ENCODE measurements at places on chromosomes 3 and 15. TPM values are rescaled to one million over a fixed set of nuclear protein-coding genes. Genes with fewer than 3 reads are reported as not detected.

The FMN1 gene
- total RNA-seq = 5.8 TPM

The SUSD5 gene
- total RNA-seq = 25.5 TPM

The XRN1 gene
- 52.4 TPM for total RNA-seq

The C3orf80 gene
- not detected for total RNA-seq

DNA sequence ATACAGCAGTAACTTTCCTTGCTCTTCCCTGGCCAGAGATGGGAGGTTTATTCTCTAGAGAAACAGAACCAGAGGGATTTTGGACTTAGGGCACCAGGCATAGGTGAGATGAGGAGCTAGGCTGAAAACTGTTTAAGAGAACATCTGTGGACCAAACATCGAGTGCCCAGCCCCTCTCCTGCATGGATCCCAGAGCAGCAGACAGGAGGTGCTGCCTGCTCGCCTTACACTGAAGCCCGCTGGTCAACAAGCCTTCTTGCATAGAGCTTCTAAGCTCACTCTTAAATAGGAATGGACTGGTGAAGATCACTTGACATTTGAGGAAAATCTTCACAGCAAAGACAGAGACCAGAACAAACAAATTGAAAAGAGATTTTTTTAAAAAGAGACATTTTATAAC lies 41.2 kb downstream of the PARP15 start:
- DNase-seq = no peak

GRCh38 chr3:46293991-46294833 lies 52.0 kb downstream of the CCR3 start:
- no peak for DNase-seq

DNA sequence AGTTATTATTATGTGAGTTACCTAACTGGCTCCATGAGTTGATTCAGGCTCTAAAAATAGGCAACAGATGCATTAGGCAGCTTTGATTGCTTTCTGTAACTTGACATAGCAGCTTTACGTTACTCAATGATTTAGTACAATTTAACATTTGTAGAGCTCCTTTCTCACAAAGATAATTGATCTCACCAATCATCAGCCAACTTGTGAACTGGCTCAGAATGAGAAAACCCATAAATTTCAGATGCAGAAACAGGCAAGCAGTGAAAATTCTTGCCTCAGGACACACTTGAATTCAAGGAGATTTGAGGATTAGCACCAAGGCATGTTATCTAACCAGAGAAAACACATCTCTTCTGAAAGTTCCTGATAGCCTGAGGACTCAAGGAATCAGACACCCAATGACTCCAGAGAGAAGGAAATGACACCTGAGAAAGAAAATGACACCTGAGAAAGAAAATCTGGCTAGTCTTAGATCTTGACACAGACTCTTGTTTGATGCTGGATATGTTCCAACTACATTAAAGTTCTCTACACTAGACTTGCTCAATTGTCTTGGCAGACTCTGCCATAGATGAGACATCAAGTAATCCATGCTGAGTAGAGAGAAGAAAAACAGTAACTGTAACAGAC lies 315.1 kb upstream of the CBLB start:
- DNase-seq = no peak

DNA sequence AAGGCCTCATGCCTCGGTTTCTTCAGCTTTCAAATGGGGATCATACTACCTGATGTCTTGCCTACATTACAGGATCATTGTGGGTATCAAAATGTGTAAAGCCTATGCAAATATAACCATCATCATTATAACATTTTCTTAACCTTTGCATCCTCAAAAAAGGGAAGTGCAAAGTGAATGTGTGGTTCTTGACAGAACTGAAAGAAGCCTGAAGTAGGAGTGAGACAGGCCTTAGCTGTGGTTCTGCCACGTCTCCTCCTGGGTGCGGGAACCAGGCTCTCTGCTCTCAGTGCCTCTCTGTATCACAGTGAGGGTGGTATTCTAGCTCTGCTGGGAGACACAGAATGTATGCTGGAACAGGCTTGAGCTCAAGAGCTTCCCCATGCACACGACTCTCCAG lies 316.9 kb upstream of the ICE2 start:
- no peak for DNase-seq

DNA sequence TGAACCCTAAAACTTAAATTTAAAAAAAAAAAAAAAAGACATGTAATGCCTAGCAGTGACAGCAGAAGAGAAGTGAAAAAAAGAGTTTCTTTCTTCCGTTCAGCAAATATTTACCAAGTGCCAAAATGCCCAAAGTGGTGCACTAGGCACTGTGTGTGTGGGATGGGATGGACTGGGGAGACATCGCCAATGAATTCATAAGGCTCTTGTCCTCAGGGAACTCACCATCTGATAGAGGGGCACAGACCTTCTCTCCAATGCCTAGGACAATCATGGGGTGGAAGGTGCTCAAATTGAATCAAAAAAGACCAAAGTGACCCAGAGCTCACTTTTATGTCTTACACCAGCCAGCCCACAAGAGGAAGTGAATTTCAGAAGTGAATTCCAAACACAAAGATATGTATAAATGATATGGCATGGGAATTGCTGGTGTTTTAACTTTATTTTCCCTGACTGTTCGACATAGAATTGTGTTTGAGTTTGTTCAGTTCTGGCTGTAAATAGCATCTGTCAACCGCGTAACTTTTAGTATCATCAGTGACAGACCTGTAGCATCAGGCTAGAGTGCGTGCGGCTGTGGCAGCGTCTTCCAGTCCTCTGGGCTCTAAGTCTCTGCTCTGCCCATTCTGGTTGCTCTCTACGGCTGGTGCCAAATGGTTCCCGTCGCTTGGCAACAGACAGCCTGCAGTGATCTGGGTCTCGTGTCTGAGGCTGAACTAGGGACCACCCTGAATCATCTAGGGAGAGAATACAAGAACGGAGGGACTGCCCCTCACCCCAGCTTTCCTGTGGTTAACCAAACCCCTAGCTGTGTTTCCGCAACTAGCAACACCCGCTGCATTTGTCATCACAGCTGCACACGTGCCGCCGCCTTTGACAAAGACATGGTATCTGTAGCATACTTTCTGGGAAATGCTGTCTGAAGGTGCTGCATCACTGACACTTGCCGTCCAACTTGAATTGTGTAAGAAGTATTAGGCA lies 154.0 kb upstream of the THBS1 start:
- no peak for DNase-seq

DNA sequence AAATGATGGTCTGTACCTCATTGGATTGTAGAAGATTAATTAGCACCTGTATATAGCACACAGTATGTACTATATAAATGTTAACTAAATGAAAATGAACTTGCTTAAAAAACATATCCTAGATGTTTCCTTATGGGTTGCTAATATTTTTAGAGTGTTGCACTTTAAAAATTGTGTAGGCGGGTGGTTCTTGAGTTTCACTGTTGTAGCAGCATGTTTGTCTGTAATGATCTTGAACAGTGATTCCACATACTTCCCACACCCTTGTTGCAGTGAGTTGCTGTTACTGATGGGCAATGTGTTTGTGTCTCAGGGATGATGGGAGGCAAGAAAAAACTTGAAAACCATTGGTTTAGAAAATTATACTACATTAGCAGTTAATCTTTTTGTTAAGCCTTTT lies 22.0 kb downstream of the USP3 start:
- no peak for DNase-seq

- DNase-seq = no peak
These were observed 84.2 kb downstream of the OSBPL10 start for GRCh38 chr3:31896648-31897433.

GRCh38 chr3:16869261-16870005 lies 15.3 kb upstream of the PLCL2 start:
- DNase-seq = no peak

DNA sequence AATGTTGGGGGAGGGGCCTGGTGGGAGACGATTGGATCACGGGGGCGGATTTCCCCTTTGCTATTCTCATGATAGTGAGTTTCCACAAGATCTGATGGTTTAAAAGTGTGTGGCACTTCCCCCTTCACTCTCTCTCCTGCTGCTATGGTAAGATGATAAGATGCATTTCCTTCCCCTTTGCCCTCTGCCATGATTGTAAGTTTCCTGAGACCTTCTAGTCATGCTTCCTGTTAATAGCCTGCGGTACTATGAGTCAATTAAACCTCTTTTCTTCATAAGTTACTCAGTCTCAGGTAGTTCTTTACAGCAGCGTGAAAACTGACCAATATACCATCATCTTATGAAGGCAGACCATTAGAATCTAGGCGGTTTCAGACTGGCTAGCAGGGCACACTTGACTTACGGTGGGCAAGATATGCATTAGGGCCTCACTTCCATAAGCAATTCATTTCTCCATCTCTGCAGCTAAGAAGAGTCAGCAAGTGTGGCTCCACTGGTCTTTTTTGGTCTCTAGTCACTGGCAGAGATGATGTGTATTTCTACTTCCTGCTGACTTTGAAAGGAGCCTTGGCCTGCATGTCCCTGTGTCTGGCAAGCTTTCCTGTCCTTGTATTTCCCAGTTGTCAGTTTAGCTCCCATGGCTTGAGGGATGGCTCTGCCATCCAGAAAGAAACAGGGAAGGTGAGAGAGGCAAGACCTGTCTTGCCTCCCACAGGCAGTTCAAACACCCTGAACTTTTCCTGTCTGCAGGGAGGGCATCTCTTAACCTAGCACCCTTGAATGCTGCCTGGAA lies 109.0 kb upstream of the ADAMTS9 start:
- no peak for DNase-seq
